ENCODE measurements at places on chromosomes 16 and 17.

GRCh38 chr17:80365001-80365965 lies 49.7 kb upstream of the ENDOV start:
- peaks cover 100% of the 10 kb centered on the region for H3K36me3 ChIP-seq
- peak overlapping the region; percentile 48 for H3K27ac ChIP-seq
- ATAC-seq: no peak
- no peaks in the 10 kb centered on the region for H3K4me1 ChIP-seq
- no peaks in the 10 kb centered on the region for H3K27me3 ChIP-seq

DNA sequence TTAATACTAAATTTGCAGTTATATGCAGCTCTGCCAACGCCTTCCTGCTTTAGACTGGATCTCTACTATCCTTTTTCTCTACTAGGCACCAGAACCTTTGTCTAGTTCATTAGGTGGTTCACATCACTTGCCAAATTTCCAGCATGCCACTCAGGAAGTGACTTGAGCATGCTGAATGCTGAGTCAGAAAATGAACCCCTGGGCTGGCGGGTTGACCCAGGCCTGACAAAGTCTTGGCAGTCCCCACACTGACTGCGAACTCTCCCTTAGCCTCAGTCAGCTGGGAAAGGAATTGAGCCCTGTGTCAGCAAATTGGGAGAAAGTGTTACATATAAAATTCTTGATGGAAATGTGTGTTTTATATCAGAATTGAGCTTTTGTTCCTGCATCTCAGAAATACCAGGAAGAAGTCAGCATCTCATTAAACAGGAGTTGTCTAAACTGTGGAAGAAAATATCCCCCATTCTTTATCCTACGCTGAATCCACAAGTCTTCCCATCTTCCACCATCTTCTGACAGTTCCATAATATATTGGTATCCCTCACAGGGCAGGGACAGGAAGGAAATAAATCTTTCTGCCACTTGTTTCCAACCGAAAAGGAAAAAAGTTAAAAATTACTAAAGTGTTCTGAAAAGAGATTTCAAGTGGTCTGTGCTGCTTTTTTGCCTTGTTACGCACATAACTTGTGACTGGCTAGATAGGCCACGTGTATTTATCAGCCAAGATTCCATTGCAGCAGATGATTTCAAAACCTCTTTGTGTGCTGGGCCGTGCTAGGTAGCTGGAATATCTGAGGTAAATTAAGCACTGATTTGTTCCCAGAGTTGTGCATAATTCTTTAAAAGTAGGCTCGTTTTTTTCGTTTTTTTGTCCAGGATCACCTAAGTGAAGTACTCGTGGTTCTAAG lies 16.7 kb upstream of the SLC12A3 start:
- H3K36me3 ChIP-seq: peaks cover 22% of the 10 kb centered on the region
- H3K4me1 ChIP-seq: peaks cover 10% of the 10 kb centered on the region
- peak; percentile 71 for ATAC-seq
- peak overlapping the region; percentile 63 for H3K4me3 ChIP-seq

GRCh38 chr17:27623614-27624013 lies 7.4 kb upstream of the LGALS9 start:
- no peak for ATAC-seq
- H3K27me3 ChIP-seq: no peaks in the 10 kb centered on the region
- peaks cover 58% of the 10 kb centered on the region for H3K36me3 ChIP-seq
- no peak overlapping the region for H3K27ac ChIP-seq

GRCh38 chr17:10984220-10984619 lies 146.3 kb upstream of the PIRT start:
- no peak overlapping the region for H3K27ac ChIP-seq
- H3K4me3 ChIP-seq: no peak overlapping the region
- H3K4me1 ChIP-seq: no peaks in the 10 kb centered on the region
- H3K27me3 ChIP-seq: no peaks in the 10 kb centered on the region
- H3K36me3 ChIP-seq: no peaks in the 10 kb centered on the region

DNA sequence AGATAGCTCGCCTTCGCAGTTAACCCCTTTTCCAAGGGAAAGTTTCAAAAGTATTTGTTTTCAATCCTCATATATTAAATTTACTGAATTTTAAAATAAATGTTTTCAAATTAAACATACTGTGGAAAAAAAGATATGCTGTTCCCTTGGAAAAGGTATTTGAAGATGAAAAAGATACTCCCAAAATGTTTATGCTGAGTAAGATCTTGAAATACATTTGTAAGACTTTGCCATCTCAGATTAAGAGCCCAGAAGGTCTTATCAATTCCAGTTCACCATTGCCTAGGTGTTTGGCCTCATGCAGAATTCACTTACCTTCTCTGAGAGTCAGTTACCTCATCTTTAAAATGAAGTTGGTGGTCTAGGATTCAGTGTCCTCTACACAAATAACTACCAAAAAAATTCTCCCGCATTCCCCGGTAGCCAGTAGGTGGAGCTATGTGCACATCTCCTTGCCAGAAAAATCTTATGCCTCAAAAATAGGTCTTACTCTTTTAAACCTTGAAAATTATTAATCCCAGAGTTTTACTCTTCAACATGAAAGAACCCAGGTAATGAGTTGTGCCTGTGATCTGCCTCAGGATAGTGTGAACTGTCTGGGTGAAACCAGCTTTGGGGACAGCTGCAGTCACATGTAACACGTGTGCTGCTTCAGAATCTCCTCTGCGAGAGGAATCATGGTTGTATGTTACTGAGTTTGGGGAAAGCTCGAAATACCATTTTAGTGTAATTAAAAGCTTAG lies 178.3 kb downstream of the MRTFB start:
- H3K4me1 ChIP-seq: no peaks in the 10 kb centered on the region
- H3K27ac ChIP-seq: no peak overlapping the region
- no peak for ATAC-seq
- peaks cover 73% of the 10 kb centered on the region for H3K36me3 ChIP-seq

GRCh38 chr17:63701868-63702720 lies 2.2 kb upstream of the LIMD2 start:
- peak; percentile 61 for ATAC-seq
- H3K4me3 ChIP-seq: peak overlapping the region; percentile 95
- peaks cover 51% of the 10 kb centered on the region for H3K36me3 ChIP-seq
- H3K27ac ChIP-seq: peak overlapping the region; percentile 94
- peaks cover 37% of the 10 kb centered on the region for H3K4me1 ChIP-seq
- H3K27me3 ChIP-seq: no peaks in the 10 kb centered on the region

- H3K27me3 ChIP-seq: peaks cover 4% of the 10 kb centered on the region
- H3K4me1 ChIP-seq: peaks cover 8% of the 10 kb centered on the region
- H3K4me3 ChIP-seq: no peak overlapping the region
These were observed 122.3 kb downstream of the ZFHX3 start for GRCh38 chr16:72925631-72925979.

- no peaks in the 10 kb centered on the region for H3K36me3 ChIP-seq
- peaks cover 5% of the 10 kb centered on the region for H3K27me3 ChIP-seq
These were observed 438.9 kb downstream of the KCNJ2 start for GRCh38 chr17:70608193-70608592.

DNA sequence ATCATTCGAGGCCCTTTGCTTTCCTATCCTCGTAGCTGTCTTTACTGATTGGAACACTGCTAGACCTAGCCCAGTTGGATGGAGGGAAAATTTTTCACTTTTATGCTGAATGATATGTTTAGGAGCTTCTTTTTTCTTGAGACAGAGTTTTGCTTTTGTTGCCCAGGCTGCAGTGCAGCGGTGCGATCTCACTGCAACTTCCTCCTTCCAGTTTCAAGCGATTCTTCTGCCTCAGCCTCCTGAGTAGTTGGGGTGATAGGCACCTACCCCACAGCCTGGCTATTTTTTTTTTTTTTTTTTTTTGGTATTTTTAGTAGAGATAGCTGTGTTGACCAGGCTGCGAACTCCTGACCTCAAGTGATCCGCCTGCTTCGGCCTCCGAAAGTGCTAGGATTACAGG lies 17.3 kb upstream of the PSMC5 start:
- no peak overlapping the region for H3K4me3 ChIP-seq
- peaks cover 9% of the 10 kb centered on the region for H3K4me1 ChIP-seq
- ATAC-seq: no peak
- no peak overlapping the region for H3K27ac ChIP-seq

All from activated T-helper 17 cell treated with anti-CD3 and anti-CD28 coated beads, Interleukin-2, amount 50 U/mL, for 72 hours (primary cell).